ENCODE measurements at places on chromosomes 7 and 10. TPM values are rescaled to one million over a fixed set of nuclear protein-coding genes. Genes with fewer than 3 reads are reported as not detected.
A peak's percentile ranks its signal among the peaks of the same experiment; 100 is the strongest.

The LRRC18 gene
- 0.66 TPM for total RNA-seq

The NPC1L1 gene
- total RNA-seq: under 0.01 TPM

The HKDC1 gene
- total RNA-seq: 2.1 TPM

The WNT8B gene
- total RNA-seq: not detected

The CLEC5A gene
- not detected for total RNA-seq

The OGA gene
- total RNA-seq: 193 TPM

The EPHA1 gene
- under 0.01 TPM for total RNA-seq

The GARIN1A gene
- total RNA-seq: 1.5 TPM

The FAM25A gene
- not detected for total RNA-seq

The UCN3 gene
- total RNA-seq: not detected

The IKZF1 gene
- not detected for total RNA-seq

- DNase-seq: no peak
Observed at GRCh38 chr7:96998744-96999143, 6.6 kb upstream of the DLX6 start.

DNA sequence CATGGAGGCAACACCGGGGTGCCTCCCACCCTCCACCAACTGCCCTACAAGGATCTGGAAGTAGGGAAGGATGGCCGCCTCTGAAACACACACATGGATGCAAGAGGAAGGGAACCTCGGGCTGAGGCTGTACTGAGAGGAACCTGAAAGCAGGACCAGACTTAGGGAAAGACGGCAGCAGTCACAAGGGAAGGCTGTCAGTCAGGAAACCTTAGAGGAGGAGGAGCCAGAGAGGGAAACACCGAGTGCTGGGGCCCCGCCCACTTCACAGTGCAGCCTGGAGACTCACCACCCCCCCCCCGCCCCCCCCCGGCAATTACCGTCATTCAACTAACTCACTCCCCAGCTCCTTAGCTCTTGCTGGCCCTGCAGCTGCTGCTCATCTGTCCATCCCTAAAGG, 2.5 kb downstream of the CYREN start:
- DNase-seq: no peak

GRCh38 chr7:105577251-105577650, 4.0 kb downstream of the EFCAB10 start:
- DNase-seq: no peak

DNA sequence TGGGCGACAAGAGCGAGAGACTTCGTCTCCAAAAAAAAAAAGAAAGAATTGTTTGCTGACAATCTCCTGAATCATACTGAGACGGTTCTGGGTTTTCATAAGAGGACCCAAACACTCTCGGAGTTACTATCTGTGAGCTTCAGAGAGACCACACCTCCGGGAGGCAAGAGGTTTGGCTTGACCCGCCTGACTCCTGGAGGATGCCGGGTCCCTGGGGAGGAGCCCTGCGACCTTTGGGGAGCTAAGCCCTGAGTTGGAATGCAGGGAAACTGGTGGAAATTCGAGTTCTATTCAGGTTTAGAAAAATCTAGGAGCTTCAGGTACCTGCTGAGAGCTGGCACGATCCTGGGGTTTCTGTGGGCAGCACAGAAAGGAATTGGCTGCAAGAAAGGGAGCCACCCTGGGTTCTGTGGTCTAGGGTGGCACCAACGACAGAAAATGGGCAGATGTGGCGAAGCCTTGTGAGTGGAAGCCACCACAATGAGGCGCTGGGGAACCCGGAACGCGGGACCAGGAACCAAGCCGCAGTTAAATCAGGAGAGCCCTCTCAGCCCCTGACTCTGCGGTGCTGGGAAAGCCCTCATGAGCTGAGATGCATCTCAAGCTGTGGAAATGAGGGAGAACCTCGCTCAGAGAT, 21.9 kb upstream of the GATAD1 start:
- no peak for DNase-seq

DNA sequence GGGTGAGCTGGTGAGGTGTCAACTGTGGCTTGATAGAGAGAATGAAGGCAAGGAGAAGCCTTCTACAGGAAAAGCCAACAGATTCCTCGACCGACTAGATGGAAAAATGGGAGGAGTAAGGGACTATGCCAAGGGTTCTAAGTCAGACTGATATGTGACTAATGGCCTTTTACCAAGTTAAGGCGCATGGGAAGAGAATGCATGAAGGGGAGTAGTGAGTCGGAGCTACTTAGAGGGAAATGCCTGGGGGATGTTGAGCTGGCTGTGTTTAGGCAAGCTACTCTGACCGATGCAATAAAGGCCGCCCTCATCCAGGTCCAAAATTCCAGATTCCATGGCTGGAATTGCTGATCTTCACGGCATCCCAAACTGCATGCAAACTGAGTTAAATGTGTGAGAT, 48.2 kb downstream of the APBB1IP start:
- peak; percentile 18 for DNase-seq

GRCh38 chr10:97150013-97150595, 35.7 kb downstream of the SLIT1 start:
- no peak for DNase-seq

DNA sequence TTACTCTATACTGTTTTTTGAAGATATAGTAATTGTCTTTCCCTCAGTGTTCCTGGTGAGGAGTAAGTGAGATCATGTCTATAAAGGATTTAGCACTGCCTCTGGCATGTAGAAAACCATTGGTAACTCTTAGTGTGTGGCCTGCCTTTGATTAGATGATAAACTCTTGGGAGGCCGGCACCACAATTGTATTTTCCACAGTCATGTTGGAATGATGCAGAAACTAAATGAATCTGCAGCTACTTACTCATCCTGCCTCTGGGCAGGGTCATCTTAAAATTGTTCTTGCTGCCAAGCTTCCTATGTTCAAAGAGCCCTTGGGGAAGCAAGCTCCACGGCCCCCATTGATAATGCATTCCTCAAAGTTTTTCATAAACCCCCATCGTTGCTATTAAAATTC, 204.6 kb downstream of the ANKRD7 start:
- peak; percentile 35 for DNase-seq

GRCh38 chr7:47535704-47536628, 45.9 kb downstream of the TNS3 start:
- DNase-seq: peak; percentile 37

- peak; percentile 15 for DNase-seq
Observed at GRCh38 chr10:69093933-69094332, 6.0 kb downstream of the SRGN start.

DNA sequence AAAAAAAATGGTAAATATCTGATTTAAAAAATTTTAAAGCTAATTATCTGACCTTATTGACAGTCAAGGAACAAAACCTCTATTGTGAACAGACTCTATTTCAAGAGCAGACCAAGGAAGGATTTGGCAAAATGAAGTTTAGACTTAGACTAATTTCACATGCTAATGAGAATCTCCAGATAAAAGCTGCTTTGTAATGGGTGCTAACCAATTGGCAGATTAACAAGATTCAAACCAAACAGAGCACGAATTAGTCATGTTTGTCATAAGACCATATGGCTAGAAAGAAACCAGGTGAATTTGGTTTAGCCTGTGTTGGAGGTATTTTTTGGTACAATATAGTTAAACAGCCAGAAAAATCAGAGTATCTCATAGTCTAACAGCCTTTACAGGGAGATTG, 429.1 kb upstream of the NFE2L3 start:
- DNase-seq: no peak

- DNase-seq: peak; percentile 46
Observed at GRCh38 chr7:1432411-1433082, 26.7 kb downstream of the MICALL2 start.

DNA sequence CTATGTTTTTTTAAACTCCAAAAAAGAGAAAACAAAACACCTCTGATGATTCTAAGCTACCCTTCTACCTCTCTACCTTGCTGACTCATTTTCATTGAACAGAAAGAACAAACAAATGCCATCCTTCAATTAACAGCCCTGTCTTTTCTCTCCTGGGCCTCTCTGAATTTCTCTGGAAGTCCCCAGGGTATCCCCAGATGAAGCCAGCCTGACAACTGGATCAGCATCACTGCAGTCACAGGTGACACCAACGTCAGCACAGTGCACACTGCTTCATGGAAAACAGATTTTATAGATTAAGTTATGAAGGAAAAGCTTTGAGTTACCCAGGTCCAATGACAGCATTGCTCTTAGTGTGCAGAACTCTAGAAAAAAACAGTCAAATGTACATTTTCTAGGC, 5.7 kb downstream of the HUS1 start:
- no peak for DNase-seq

GRCh38 chr7:3165681-3166580, 122.3 kb upstream of the CARD11 start:
- DNase-seq: no peak

- peak; percentile 99 for DNase-seq
Observed at GRCh38 chr10:80136134-80136571, 3.6 kb downstream of the PLAC9 start.

DNA sequence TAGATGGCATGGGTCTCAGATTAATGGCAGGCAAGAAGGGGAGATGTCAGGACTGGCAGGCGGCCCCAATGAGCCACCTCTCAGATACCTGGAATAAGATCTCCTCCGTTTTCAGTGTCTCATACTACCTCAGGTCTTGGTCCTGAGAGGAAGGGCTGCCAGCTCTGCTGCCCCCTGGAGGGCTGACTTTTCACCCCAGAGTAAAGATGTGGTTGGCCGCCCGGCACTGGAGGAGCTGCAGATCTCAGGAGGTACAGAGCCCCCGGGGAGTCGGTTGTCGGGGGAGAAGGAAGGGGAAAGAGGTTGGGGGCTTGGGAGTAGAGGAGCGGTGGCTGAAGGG, 642 bp upstream of the COL13A1 start:
- DNase-seq: peak; percentile 62

DNA sequence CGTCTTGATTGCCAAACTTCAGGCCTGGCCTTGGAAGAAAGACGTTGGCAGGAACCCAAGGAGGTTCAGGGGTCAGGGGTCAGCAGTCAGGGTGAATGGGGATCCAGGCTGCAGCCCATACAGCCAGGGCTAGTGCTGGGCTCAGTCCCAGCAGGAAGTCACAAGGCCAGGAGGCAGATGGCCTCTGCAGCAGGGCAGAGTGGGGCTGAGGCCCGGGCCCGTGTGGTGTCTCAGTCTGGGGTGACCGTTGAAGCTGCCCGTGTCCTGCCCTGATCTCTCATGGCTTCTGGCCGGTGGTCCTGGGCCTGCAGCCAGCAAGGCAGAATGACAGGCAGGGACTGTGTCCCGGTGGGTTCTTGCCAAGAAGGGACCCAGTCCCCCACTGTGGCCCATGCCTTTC, 26.6 kb upstream of the PURB start:
- DNase-seq: no peak

GRCh38 chr10:95785942-95786669, 30.1 kb downstream of the ENTPD1 start:
- DNase-seq: no peak

DNA sequence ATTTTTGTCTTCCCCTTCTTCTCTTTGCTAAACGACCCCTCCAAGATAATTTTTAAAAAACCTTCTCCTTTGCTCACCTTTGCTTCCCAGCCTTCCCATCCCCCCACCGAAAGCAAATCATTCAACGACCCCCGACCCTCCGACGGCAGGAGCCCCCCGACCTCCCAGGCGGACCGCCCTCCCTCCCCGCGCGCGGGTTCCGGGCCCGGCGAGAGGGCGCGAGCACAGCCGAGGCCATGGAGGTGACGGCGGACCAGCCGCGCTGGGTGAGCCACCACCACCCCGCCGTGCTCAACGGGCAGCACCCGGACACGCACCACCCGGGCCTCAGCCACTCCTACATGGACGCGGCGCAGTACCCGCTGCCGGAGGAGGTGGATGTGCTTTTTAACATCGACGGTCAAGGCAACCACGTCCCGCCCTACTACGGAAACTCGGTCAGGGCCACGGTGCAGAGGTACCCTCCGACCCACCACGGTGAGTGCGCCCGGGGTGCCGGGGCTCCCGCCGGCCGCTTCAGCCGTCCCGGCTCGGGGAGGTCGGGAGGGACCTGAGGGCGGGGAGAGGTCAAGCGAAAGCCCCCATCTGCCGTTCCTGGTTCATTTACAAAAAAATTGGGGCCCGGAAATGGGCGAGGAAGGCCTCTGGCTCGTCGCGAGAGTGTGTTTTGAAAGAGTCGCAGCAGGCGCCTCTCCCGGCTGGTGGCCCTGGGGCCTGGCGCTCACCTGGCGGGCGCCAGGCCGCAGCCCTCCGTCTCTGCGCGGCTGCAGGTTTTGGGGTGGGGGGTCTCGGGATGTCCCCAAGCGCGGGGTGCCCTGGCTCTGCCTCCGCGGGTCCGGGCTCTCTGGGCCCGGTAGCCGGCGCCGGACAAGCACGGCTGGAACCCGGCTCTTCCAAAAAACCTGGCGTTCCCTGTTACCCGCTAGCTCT, 1.2 kb downstream of the GATA3 start:
- DNase-seq: no peak

- peak; percentile 41 for DNase-seq
Observed at GRCh38 chr7:100687751-100688300, 6.2 kb downstream of the GIGYF1 start.

GRCh38 chr10:49328401-49329145, 29.6 kb downstream of the C10orf71 start:
- no peak for DNase-seq

DNA sequence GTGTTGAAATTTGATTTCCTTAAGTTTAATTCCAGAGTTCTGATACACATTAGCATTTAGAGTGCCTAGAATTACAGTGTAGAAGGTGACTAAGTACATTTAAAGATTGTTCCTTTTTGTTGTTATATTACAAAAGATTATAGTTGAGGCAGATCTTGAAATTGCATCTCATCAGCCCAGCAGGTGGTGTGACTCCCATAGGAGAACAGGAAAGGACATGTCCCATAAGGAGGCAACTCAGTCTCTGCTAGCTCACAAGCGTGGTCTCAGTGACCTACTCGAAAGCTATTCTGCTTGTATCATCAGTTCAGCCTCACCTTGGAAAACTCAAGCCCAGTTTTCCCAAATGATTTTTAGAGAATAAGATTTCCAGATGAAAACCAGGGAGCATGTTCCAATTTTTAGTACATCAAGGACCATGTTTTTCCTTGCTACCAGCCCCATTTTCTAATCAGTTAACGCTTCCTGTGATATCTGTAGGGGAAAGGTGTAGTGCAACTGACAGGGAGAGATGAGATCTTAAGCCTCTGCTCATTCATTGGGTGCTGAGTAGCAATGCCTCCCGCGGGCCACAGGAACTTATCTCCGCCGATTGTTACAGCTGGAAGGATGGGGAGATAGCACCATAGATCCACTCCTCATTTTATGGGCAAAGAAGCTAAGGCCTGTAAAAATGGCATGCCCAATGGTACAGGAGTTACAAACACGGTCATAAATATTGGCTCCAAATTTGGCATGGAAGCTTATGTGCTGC, 1.1 kb upstream of the GNAI1 start:
- peak; percentile 44 for DNase-seq

- DNase-seq: no peak
Observed at GRCh38 chr10:52261362-52261761, 52.7 kb upstream of the DKK1 start.

- DNase-seq: no peak
Observed at GRCh38 chr7:25805027-25805687, 346.8 kb upstream of the NFE2L3 start.

GRCh38 chr10:89175816-89176215, 31.3 kb downstream of the CH25H start:
- DNase-seq: no peak

GRCh38 chr7:77181734-77182133, 17.9 kb downstream of the FGL2 start:
- no peak for DNase-seq

DNA sequence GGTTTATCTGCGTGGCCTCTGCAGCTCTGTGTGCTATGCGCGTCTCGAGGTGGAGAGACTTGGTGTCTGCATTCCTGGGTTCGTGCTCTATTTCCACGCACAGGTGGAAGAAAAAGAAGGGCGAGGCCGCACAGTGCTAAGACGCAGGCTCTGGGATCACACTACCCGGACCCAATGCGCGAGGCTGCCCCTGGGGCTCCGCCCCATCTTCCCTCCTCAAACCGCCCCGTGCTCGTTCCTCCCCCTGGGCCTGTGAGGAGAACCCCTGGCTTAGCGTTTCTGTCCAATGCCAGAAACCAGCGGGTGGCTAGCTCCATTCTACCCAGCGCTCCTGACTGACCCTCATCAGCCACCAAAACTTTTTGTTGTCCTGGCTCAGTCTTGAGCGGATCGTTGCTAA, 143.1 kb downstream of the DYNC2I1 start:
- DNase-seq: no peak
